ENCODE measurements at places on chromosomes 2 and 18.

- no peak for DNase-seq
These were observed 21.8 kb downstream of the DOK1 start for GRCh38 chr2:74576211-74576862.

DNA sequence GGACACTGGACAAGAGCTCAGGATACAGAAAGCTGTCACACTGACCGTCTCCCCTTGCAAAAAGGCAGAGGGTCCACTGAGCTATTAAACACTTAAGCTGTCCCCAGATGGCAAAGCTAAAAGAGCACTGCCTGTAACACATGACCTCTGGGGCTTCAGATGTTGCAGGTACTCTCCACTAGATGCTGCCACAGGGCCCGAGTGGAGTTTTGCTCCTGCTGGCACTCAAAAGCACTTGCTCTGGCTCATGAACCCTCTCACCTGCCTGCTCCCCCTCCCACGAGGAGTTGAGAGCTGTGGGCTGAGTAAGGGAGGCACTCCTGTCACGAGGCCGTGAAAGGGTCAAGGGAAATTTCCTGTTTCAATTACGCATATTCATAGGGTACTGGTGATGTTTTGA is 227.9 kb downstream of the PRKCE start:
- DNase-seq = no peak

GRCh38 chr2:45857867-45858520 is 206.5 kb downstream of the PRKCE start:
- no peak for DNase-seq

GRCh38 chr18:25229081-25229480 is 122.9 kb downstream of the ZNF521 start:
- no peak for DNase-seq

DNA sequence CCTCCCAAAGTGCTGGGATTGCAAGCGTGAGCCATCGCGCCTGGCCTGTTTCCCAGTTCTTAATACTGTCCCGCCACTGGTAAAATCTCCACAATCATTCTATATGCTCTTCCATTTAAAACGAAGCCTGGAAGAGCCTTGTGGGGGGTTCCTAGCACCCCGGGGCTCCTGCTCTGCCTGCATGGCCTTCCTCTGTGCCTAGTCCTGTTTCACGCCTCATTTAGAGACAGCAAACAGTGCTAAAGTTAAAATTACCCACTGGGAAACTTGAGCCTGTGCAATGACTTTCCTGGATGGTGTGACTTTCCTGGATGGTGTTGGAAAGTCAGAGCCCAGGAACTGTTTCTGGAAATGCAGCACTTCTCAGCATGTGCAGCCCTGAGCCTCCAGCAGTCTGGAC is 55.0 kb downstream of the INPP5D start:
- no peak for DNase-seq

DNA sequence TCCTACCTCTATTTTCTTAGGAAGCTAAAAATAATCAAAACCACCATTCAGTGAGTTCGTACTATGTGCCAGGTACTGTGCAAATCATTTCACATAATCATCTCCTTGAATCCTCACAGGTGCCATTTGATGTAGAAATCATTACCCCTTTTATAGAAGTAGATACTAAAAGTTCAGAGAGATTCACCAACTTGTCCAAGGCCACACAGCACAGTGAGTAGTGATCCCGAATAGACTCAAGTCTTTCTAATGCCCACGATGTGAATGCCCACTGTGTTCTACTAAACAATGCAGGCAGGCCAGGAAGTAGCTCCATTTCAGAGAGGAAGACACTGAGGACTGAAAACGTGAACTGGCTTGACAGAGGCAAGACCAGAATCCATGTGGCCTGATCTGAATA is 68.8 kb downstream of the ANTXR1 start:
- no peak for DNase-seq

- DNase-seq = no peak
These were observed 1145.3 kb upstream of the CHAC2 start for GRCh38 chr2:52622266-52622665.

- DNase-seq = no peak
These were observed 279.3 kb downstream of the TMX3 start for GRCh38 chr18:68435581-68435980.

DNA sequence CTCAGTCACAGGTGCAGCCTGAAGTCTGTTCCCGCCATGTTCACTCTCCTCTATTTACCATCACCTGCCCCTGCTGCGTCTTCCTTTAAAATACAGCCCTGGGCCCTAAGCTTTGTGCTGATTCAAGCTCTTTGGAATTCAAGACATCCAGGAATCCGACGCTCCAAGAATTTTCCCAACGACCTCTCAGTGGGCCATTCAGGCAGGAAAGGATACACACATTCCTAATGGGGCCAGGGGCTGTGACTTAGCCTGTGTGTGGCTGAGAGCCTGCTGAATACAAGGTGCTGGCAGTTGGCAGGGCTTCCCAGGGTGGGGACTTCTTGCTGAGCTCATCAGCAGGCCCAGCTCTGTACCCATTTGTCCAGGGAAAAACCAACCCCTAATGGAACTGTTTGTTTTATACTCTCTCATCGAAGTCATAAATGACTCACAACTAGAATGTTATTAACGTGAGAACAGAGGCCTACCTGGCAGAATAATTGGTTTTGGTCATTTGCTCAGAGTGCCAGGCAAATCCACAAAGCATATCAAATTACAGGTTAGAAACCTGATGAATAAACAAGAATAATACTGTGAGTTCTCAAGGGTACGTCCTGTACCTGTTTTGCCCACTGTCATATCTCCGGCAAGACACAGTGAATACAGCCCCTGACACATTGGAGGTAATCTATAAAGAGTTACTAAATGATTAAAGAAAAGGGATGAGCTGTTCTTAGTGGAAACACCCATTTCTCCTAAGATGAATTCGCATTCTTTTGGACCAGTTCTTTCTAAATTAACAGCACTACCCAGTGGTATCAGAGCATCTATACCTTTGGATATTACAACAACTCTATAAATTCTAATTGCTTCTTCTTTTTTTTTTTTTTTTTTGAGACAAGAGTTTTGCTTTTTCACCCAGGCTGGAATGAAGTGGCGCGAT is 12.6 kb upstream of the KCMF1 start:
- DNase-seq = peak; percentile 87

DNA sequence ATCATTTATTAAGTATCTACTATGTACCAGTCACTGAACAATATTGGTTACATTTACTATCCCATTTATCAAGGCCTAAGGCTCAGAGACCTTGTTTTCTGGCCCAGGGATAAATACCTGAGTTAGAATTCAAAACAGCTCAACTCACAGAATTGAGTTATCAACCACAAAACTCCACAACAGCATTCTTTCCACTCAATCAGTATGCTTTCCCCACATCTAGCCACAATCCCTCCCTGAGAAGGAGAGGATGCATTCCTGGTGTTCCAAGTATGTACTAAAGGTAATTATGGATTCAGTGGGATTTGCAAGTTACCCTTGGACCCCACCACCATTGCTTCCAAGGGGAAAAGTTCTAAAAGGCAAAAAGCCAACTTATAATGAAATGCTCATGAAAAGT is 104.2 kb upstream of the PID1 start:
- no peak for DNase-seq

- no peak for DNase-seq
These were observed 352.8 kb downstream of the THSD7B start for GRCh38 chr2:137118140-137118539.

Data from HTR-8/SVneo (cell line).